ENCODE measurements at places on chromosomes 6 and 20. TPM values are rescaled to one million over a fixed set of nuclear protein-coding genes. Genes with fewer than 3 reads are reported as not detected.

SDC4 gene
- total RNA-seq = 93.3 TPM

FRMD1 gene
- total RNA-seq = 0.15 TPM

MUC22 gene
- not detected for total RNA-seq

CCN6 gene
- total RNA-seq = 3.0 TPM

- DNase-seq = no peak
- H3K27me3 ChIP-seq = no peaks in the 10 kb centered on the region
- H3K27ac ChIP-seq = no peak overlapping the region
- H3K36me3 ChIP-seq = no peaks in the 10 kb centered on the region
- no peak overlapping the region for H3K4me3 ChIP-seq
Observed at GRCh38 chr6:90362318-90362717, 65.7 kb upstream of the BACH2 start.

- H3K4me1 ChIP-seq = peaks cover 3% of the 10 kb centered on the region
- no peak for DNase-seq
- H3K4me3 ChIP-seq = no peak overlapping the region
- no peaks in the 10 kb centered on the region for H3K27me3 ChIP-seq
- no peaks in the 10 kb centered on the region for H3K36me3 ChIP-seq
- no peak overlapping the region for H3K27ac ChIP-seq
Observed at GRCh38 chr6:158408552-158409130, 96.4 kb downstream of the TULP4 start.

DNA sequence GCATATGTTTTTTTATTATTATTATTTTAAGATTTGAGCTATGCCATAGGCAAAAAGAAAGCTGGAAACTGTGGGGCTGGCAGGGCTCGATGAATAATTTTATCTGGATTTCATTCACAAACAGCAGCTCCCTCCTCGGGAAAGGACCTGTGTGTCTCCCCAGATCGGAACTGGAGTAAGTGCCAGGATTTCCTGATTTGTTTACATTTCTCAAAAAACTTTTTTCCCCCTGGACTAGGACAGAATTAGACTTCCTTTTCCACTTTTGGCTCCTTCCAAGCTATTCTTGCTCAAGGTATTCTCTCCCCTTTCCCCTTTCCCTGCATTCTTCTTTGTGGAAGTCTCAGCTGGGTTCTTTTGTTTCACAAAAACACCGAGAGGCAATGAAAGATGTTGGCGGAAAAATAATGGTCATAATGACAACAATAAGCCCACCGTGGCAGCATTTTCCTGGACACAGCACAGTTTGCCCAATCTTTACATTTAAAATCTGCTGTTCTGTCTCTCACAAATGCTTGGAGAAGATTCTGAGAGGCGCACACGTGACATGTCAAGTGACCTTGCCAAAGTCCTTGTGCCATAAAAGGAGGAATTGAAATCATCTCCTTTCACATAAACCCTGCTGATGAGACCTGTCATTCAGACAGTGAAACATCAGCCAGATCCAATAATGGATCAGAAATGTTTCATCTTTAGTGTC, 85.8 kb upstream of the PREP start:
- no peaks in the 10 kb centered on the region for H3K27me3 ChIP-seq
- H3K36me3 ChIP-seq = no peaks in the 10 kb centered on the region
- H3K4me1 ChIP-seq = peaks cover 25% of the 10 kb centered on the region
- H3K4me3 ChIP-seq = no peak overlapping the region
- peak overlapping the region; percentile 3 for H3K27ac ChIP-seq
- no peak for DNase-seq

DNA sequence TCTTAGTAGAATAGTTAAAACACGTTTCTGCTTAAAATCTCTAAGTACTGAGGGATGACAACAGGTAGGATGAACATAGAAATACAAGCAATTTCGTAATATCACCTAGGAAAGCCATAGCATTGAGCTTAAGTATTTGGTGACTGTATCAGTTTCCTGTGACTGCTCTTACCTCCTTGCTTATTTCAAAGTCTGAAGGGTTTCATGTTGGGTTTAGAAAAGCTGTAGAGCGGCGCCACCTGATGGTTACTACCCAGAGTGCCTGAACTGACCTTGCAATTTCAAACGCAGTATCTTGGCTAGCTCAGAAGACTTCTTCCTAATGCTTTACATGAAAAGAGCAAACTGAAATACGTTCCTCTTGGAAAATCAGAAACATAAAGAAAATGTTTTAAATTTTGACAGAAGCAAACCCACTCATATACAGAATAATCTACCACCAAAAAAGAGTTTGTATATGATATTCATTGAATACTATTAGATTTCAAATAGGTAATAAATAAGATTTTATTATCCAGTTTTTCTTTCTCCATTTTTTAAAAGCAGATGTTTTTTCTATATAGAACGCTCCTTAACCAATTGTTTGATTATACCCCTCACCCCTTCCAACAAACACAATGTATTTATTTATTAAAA, 82.3 kb upstream of the RIPOR2 start:
- H3K27me3 ChIP-seq = peaks cover 13% of the 10 kb centered on the region
- no peak overlapping the region for H3K27ac ChIP-seq
- peak; percentile 33 for DNase-seq
- H3K36me3 ChIP-seq = no peaks in the 10 kb centered on the region
- no peaks in the 10 kb centered on the region for H3K4me1 ChIP-seq

- H3K27ac ChIP-seq = no peak overlapping the region
- H3K4me1 ChIP-seq = no peaks in the 10 kb centered on the region
- DNase-seq = no peak
- no peaks in the 10 kb centered on the region for H3K27me3 ChIP-seq
Observed at GRCh38 chr6:90846824-90847223, 260.0 kb upstream of the MAP3K7 start.

- no peaks in the 10 kb centered on the region for H3K27me3 ChIP-seq
- H3K4me3 ChIP-seq = no peak overlapping the region
- H3K36me3 ChIP-seq = no peaks in the 10 kb centered on the region
- no peak overlapping the region for H3K27ac ChIP-seq
- DNase-seq = no peak
Observed at GRCh38 chr20:51434580-51435247, 107.8 kb downstream of the NFATC2 start.

All from Panc1 (cell line).